Stimulated activated CD8-positive, alpha-beta memory T cell treated with anti-CD3 and anti-CD28 coated beads, Interleukin-4, amount 100 ng/mL, for 4 hours (primary cell): ENCODE measurements at places on chromosomes 5 and 9.

DNA sequence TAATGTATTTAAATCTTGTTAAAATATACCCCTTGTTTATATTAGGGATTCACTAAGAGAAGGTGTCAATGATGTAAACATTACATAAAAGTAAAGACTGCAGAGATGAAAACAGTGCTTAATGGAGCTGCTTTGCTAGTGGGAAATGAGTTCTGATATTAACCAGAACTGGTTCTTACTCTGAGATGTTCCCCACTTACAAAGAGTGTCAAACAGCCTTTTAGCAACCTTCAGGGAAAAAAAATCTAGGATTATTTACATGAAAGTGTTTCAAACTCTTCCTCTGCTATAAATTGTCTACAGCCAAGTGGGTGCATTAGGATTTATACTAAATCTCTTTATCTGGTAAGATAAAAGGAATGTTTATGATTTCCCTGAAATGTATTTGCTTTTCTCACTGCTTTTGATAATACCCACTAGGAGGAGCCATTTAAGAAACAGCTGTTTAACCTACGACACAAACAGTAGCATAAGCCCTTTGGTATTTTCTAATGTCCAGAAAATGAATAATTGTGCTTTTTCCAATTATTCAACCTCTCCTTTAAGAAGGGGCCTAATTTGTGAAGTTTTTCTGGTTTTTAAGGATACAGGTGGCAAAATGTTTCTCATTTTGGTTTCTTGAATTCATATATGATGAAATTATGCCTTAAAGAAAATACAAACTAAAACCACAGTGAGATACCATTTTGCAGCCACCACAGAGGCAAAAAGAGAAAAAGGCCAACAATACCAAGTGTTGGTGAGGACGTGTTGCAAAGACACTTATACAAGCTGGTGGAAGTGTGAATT, 186.3 kb downstream of the TLE4 start:
- no peak for DNase-seq

DNA sequence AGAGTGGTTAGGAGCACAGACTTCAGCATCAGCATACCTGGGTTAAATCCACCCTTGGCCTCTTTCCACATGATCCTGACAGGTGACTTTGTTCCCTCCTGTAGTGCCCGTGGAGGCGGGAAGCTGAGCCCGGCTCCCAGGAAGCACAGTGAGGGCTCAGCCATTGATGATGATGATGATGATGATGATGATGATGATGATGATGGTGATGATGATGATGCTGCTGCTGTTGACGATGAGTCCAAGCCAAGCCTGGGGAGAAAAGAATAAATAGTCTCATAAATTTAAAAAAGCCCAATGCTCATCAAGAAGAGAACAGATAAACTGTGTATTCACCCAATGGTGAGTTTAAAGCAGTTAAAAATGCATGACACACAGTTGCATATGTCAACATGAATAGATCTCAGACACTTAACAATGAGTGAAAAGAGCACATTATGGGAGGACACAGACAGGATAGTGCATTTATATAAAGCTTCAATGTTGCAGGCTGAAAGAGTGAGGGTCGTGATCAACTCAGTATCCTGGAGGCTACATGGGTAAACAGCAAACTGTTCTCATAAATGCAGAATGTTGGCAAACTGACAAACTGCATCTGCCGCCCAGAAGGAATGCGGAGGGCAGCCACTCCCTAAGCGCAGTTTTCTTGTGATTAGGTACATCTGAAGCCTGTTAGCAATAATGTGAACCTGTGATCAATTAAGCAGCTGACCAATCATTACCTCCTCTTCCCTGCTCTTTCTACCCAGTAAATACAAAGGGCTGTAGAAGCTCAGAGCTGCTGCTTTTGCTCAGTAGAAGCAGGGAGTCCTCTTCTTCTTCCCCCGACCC, 11.7 kb upstream of the CFAP157 start:
- DNase-seq: no peak

DNA sequence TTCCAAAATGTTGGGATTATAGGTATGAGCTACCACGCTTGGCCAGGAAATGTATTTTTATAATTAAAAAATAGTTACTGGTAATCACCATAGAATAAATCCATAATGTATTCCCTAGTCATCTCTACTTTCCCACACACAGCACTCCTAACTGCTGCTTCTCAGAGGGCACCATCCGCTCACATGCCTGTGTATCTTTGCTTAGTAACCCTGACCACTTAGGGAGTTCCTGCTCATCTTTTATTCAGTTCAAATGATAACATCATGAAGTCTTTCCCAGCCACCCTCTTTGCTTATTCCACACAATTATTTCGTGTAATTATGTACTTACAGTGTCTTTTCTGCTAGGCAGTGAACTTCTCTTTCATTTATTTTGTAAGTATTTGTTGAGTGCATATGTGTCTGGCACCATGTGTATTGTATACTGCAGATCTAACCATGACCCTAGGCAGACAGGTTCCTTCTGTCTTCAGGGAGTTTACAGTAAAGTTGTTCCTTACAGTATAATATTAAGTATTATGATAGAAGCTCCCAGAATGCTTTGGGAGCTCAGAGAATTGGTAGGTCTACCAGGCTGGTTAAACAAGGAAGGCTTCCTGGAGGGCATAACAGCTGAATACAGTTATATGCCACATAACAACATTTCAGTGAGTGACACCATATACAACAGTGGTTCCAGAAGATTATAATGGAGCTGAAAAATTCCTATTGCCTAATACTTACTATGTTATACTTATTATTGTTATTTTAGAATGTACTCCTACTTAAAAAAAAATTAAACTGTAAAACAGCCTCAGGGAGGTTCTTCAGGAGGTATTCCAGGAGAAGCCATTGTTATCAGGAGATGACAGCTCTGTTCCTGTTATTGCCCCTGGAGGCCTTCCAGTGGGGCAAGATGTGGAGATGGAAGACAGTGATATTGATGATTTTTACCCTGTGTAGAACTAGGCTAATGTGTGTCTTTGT, 39.2 kb downstream of the DCAF10 start:
- no peak for DNase-seq

DNA sequence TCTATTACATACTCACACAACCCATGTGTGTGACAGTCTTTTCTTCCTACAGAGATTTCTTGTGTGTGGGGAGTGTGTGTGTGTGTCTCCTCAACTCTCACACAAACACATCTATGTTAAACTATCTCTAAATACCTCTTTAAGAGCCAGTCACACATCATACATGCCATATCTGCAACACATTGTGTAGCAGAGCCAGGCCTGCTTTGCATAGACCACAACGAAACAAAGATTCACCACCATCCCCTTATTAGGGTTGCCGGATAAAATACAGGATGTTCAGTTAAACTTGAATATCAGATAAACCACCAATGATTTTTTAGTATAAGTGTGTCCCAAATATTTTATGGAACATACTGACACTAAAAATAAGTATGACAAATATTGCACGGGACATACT, 2.3 kb downstream of the FAM170A start:
- no peak for DNase-seq

- no peak for DNase-seq
Observed at GRCh38 chr5:133884569-133885311, 83.7 kb downstream of the C5orf15 start.

DNA sequence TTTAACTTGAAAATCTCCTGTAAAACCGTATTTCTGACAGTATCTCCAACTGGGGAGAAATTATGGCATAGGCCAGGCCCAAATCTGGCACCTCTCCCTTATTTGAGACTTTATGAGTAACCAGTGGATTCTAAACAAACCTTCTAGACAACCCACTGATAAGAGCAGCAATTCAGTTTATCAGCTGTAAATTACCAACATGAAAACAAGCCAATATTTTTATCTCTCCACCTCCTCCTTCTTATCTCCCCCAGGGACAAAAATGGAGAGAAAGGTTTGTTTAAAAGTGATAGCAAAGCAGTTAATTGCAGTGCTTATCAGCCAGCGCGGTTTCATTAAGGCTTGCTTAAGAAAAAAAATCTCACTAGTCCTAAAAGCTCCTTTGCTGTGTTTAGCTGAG, 53.8 kb downstream of the KCNV2 start:
- no peak for DNase-seq

- no peak for DNase-seq
Observed at GRCh38 chr9:16282216-16282615, 588.3 kb downstream of the BNC2 start.

DNA sequence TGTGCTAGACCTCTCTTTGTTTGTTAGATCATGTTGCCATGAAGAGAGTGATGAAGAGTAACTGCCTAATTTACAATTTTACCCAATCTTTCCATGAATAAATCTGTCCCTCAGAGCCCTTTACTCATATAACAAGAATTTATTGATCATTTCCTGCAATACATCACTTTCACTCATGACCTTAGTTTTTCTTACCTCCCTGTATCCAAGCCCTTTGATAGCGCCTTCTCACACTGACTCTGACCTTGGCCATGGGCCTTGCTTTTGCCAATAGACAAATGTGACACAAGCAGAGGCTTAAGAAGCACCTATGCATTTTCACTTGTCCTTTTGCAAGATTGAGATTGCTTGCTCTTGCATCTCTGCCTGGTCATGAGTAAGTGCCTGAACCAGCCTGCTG, 288.1 kb downstream of the NNT start:
- DNase-seq: no peak

DNA sequence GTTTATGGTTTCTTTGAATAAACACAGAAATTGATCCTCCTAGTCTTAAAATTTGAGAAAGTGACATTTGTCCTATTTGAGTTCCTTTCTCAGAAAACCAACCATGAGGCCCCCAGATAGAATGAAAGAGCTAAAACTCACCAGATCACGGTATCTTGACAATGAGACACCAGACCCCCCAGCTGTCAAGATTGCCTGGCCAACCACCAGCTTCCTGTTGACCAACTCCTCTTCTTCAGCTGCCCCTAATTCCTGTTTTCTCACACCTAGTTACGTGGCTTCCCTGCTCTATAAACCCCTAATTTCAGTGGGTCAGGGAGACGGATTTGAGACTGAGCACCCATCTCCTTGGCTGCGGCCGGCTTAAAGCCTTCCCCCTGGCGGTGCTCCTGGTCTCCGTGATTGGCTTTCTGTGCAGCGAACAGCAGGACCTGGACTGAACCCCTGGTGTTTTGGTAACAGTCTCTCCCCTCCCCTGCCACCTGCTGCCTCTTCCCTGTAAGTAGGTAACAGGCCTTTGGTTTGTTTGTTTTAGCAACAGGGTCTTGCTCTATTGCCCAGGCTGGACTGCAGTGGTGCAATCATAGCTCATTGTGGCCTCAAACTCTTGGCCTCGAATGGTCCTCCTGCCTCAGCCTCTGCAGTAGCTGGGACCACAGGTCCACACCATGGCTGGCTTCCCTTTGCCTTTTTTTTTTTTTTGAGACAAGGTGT, 4.8 kb upstream of the ENTPD2 start:
- DNase-seq: no peak

- no peak for DNase-seq
Observed at GRCh38 chr5:133247151-133247709, 195.4 kb downstream of the HSPA4 start.

DNA sequence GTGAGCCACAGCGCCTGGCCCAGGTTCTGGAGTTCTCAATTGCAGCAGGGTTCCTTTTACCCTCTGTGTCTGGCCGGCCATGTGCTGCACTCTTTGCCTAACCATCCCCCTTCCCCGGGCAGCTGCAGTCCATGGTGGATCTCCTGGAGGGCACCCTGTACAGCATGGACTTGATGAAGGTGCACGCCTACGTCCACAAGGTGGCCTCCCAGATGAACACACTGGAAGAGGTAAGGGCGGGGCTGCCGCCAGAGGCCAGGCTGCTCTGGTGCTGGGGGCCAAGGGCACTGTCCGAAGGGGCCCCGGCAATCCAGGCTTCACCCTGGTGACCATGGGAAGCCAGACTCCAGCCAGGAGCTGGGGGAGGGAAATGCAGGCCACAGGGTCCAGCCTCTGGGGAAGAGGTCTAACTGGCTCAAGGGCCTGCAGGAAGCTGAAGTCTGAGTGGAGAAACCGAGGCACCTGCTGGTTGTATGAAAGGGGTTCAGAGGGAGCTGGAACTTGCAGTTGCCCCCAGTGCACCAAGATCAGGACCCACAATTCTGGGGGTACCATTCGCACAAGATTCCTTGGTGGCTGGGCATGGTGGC, 18.1 kb downstream of the OLFML2A start:
- DNase-seq: no peak

- DNase-seq: no peak
Observed at GRCh38 chr9:79977510-79978197, 405.9 kb downstream of the TLE4 start.

DNA sequence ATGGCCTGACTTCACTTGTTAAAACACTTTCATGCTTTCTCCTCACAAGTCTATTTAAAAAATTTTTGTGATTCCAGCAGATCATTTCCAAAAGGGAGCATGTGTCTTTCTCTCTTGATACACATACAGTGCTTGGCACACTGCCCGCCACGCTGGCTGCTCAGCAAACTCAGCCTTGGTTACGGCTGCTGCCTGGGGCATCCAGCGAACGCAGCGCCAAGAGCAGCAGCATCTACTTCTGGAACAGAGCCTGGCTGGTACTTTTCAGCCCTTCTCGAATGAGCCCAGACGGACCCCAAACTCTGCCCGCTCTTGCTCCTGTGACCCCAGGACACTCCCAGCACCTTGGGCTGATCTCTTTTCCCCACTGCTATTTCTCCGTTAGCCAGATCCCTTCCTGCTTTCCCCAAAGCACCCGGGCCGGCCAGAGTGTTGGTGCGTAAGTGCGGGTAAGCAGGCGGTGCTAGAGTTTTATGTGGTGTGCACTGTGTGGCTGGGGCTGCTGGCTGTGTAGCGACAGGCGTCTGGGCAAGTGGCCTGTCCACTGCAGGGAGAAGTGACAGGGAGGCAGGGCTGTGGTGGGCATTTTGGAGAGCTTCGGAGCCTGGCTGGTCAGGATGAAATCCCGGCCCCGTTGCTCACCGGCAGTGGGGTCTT, 73.2 kb downstream of the SH3PXD2B start:
- DNase-seq: no peak

DNA sequence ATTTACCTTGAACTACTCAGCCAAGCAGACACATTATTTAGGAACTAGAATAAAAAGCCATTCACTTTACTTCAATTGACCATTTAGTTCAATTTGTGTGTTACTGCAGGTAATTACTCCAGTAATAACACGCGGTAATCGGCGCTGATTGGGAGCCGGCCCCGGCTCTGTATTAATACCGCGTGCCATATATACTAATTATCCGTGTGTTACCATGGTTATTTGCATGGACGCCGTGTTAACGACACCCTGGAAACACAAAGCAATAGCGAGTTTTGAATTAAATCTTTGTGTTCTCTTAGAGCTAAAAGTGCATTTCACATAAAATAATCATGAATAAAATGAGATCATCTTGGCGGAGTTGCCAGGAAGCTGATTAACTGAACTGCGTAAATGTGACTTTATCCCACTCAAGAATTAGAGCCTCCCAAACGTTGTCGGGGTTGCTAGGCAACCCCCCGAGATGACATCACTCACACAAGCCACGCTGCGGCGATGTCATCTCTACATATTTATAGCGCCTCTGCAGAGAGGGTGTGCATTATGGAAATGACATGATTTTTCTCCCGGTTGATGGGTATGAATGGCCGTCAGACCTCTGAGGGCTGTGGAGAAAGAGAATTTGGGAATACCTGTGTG, 41.4 kb upstream of the RNU6ATAC start:
- no peak for DNase-seq
